ENCODE measurements at places on chromosomes 7 and 10. TPM values are rescaled to one million over a fixed set of nuclear protein-coding genes. Genes with fewer than 3 reads are reported as not detected.

KLF14 gene
- total RNA-seq: 0.55 TPM

SLC39A12 gene
- total RNA-seq: not detected

CNPY4 gene
- 36.0 TPM for total RNA-seq

CLCN1 gene
- 0.12 TPM for total RNA-seq

CHST15 gene
- total RNA-seq: 56.2 TPM

DNA sequence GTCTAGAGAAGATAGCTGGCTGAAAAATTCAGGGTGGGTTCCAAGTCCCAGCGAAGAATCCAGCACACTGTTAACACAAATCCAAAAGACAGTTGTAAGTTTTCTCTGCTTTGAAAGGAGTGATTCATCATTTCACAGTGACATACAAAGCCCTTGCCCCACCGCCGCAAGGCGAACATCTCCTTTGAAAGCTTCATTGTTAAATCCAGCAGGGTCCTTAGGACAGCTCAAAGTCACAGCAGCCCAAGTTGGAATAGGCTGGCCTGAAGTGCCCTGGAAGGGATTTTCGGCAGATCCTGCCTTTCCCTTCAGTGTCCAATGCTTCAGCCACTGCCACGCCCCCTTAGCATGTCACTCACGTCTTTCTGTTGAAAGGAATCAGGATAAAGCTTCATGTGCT, 526.1 kb downstream of the CALN1 start:
- DNase-seq: no peak

GRCh38 chr7:88758381-88759229, 895 bp upstream of the ZNF804B start:
- DNase-seq: peak; percentile 71

- no peak for DNase-seq
Observed at GRCh38 chr7:6306471-6306870, 34.0 kb upstream of the CYTH3 start.

GRCh38 chr7:133886086-133886485, 241.1 kb upstream of the LRGUK start:
- no peak for DNase-seq

DNA sequence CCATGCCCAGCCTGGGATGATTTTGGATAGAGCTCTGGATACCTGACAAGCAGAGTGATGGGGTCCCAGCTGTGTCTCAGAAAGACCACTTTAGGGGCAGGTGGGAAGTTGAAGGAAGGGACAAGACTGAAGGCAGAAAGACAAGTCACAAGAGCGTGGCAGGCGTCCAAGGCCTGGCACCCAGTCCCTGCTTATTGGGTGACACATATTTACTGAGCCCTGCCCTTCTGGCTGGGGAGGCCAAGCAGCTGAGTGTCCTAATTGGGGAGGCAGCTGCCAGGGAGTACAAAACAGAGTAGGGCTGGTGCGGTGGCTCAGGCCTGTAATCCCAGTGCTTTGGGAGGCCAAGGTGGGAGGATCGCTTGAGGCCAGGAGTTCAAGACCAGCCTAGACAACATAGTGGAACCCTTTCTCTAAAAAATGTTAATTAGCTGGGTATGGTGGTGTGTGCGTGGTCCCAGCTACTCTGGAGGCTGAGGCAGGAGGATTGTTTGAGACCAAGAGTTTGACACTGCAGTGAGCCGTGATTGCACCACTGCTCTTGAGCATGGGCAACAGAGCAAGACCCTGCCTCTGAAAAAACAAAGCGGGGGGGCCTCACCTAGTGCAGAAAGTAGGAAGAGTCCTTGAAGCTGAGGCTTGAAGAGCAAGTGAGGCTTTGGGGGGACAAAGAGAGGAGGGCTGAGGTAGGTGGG, 53.0 kb upstream of the GTF2I start:
- no peak for DNase-seq

SPDYE2B gene
- total RNA-seq: not detected

GRCh38 chr10:15452545-15452944, 81.5 kb upstream of the FAM171A1 start:
- DNase-seq: no peak

DNA sequence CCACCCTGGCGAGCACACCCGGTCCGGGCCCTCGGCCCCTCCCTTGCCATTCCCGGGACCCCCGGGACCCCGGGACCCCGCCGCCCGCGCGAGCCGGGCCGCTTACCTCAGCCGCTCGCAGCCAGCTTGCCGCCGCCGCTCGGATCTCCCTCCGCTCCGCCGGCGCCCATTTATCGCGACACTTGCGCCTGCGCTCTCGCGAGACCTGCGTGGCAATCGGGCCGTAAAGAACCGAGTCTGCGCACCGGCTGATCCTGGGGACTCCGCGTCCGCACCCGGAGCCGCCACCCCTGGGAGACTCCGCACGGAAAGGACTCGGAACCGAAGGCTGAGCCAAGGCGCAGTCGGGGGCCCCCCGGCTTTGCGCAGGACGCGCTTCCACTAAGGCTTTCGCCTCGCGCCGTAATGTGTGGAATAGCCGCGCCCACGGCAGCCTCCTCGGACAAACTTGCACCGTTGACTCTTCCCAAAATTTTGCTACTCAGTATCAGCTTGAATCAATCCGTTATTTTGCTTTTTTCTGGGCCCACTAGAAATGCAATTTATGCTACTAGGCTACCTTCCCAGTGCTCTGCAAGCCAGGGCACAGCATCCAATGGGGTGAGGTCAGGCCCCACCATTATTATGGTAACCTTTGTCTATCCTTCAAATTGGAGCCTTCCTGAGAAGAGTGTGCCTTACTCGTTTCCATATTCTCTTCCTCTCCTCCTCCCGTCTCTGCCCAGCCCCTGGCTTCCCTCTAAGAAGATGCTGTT, at the start of gene MAD1L1:
TSS of gene MAD1L1 (minus strand) at position 180 of the 755 bp plus-strand sequence. CDS start 2,812 bp downstream, outside the sequence.
- peak; percentile 94 for DNase-seq

GRCh38 chr7:11831736-11832495, at the start of gene THSD7A:
Gene THSD7A (minus strand): TSS chr7:11832198. CDS start chr7:11831946, 252 bp downstream.
- peak; percentile 74 for DNase-seq

DNA sequence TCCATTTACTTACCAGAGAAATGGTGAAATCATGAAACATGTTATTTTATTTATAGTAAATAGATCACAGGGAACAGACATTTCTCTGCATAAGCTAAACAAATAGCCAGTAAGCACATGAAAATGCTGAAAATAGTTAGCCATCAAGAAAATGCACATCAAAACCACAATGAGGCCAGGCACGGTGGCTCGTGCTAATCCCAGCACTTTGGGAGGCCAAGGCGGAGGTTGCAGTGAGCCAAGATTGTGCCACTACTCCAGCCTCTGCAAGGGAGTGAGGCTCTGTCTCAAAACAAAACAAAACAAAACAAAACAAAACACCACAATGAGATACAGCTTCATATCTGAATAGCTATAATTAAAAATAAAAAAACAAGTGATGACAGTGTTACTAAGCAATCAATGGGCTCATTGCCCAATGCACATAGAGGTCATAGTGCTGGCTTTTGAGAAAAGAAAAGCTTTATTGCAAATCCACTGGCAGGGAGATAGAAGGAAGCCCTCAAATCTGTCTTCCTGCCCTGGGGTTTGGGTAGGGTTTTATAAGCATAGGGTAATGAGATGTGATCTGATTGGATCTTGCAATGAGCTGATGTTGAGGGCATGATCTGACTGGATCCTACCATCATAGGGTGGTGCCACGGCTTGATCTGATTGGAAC, 16.2 kb downstream of the CSTF2T start:
- no peak for DNase-seq

- no peak for DNase-seq
Observed at GRCh38 chr7:15625466-15625865, 61.0 kb downstream of the MEOX2 start.

DNA sequence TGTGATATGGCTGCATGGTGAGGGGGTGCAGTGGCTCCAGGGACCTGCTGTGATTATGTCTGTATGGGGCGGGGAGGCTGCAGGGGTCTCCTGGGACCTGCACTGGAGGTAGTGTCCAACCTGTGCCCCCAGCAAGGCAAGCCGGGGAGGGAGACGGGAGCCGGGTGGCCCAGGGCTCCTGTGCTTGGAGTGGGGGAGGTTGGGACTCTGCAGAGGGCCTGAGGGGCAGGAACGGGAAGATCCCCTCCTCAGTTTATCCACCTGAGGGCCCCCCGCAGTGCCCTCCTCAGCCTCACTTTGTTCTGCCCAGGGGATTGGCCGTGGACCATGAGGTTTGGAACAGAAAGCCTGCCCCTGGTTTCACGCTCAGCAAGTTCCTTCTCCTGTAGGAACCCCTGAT, 22.8 kb upstream of the PWWP2B start:
- DNase-seq: no peak

DNA sequence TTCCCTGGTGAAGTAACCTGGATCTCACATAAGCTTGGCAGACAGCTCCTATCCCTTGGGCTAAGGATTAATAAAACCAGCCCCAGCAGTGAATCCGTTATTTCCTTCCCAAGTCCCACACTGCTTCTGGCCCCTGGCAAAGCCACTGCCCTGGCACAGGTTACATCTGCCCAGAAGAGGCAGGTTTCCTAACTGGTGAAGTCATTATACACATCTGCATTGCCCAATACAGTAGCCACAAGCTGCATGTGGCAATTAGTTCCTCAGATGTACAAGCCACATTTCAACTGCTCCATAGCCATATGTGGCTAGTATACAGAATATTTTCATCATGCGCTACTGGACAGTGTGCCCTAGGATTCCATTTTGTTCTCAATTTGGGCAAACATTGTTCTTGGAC, 273.0 kb downstream of the GRM8 start:
- no peak for DNase-seq

- DNase-seq: no peak
Observed at GRCh38 chr10:74953214-74953613, 126.8 kb downstream of the KAT6B start.

MRLN gene
- 0.75 TPM for total RNA-seq

DNA sequence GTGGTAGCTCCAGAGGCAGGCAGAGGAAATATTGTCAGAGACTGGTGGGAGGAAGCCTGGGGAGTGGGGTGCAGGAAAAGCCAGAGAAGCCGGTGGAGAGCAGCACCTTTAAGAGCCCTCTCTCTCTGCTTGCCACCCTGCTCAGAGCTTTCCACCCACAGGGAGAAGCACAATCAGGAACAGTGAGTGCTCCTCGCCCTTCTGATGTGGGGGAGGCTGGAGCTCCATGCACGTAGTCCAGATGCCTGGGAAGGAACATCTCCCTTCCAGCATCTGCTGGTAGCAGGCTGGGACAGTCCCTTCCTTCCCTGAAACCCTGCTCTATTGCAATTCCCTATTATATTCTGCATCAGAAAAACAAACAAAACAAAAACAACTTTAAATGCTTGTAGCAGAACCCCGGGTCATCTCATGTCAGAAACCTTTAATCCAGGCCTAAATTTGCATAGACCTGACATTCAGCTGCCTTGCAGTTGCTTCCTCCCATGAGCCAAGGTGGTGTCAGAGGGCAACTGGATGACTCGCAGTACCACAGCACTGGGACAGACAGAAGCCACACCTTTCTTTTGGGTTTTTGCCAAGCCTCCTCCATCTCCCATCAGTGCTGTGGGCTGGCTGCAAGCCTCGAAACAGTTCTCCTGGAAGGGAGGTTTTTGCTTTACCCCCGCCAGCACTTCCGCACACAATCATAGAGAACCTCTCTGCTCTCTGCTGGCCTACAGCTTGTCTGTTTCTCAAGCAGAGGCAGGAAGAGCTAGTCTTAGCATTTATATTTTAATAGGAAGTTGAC, 13.1 kb downstream of the AVPI1 start:
- DNase-seq: no peak

GRCh38 chr7:90749774-90750173, 153.7 kb downstream of the CDK14 start:
- no peak for DNase-seq

GRCh38 chr10:92569071-92569470, 4.8 kb downstream of the IDE start:
- no peak for DNase-seq

DRGX gene
- total RNA-seq: 0.22 TPM

ZNF853 gene
- total RNA-seq: 9.2 TPM

MYOZ1 gene
- 0.36 TPM for total RNA-seq

SDK1 gene
- total RNA-seq: 17.8 TPM

GRCh38 chr10:111993321-111993720, 190.2 kb downstream of the GPAM start:
- no peak for DNase-seq

- no peak for DNase-seq
Observed at GRCh38 chr10:52297747-52298146, 16.3 kb upstream of the DKK1 start.

GRCh38 chr10:14052931-14053330, 277.8 kb downstream of the FRMD4A start:
- DNase-seq: no peak

TAS2R41 gene
- total RNA-seq: not detected

GRCh38 chr10:35447693-35448407, 111.5 kb downstream of the CCNY start:
- no peak for DNase-seq

DNA sequence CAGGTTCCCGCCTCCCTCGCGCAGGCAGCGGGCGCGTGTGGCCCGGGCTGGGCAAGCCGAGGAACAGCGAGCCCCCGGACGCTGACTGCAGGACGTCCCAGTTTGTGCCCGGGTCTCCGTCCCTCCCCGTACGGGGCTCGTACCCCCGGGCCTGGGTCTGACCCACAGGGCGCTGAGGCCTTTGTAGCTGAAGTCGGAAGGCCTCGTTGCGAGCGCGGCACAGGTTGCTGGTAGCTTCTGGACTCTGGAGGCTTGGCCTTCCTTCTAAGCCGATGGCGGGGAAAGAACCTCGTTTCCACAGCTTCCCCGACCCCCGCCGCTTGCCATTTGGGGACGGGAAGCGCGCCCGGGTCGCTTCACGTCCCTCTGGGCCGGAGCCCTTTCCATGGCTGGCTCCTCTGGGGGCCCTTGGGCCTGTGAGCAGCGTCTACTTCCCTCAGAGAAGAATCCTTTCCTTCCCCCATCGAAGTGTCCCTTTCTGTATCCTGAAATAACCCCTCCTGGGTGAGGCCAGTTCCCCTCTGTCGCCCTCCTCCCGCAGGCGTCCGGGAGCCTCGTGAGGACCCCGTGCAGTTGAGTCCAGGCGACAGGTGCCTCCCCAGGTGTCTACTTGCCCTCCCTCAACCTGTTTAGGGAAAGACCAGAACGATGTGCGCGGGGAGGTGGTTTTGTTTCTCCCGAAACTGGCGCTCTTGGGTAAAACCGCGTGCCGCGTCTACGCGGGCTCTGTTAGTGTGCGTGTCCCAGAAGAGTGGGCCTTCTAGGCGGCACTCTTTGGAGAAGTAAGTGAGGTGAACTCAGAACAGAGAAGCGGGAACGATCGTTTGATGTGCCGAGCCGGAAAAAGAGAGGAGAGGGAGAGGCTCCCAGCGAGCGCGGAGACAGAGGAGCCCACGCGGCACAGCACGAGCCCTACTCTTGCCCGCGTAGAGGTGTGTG, 9.3 kb downstream of the EVX1 start:
- no peak for DNase-seq

GRCh38 chr10:5461203-5461588, 38.2 kb downstream of the CALML5 start:
- no peak for DNase-seq

DNA sequence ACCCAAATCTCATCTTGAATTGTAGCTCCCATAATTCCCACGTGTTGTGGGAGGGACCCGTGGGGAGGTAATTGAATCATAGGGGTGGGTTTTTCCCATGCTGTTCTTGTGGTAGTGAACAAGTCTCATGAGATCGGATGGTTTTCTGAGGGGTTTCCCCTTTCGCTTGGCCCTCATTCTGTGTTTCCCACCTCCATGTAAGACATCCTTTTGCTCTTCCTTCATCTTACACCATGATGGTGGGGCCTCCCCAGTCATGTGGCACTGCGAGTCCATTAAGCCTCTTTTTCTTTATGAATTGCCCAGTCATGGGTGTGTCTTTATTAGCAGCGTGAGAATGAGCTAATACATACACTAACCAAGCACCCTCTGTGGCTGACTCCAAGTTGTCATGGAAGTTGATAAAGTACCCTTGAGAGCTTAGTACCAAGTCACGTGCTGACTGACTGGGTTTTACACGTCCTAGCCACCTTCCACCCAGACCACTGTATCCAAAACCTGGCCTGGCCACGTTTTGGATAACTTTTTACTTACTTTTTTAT, 614.4 kb downstream of the SDK1 start:
- DNase-seq: no peak

Measured in type B pancreatic cell (in vitro differentiated cells).